ENCODE measurements at places on chromosomes 11 and 22.

GRCh38 chr11:14079011-14079410, 116.5 kb downstream of the SPON1 start:
- peak; percentile 14 for DNase-seq

DNA sequence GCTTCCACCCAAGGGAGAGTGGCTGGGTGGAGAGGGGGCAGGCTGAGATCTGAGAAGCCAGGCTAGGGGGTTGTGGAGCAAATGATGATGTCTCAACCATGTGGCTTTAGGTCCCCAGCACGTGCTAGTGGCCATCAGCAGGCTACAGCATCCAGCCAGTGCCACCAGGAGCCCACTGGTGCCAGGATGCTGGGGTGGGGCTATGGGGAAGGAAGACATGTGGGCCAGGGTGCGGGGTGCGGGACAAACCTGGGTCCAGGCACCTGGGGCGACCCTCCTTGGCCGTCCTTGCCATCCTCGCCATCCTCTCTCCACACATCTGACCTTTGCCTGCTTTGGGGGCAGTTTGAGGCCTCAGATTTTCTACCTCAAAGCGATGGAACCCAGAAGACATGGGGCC, 104.3 kb downstream of the KCNQ1 start:
- no peak for DNase-seq

- no peak for DNase-seq
Measured at GRCh38 chr22:22878801-22879674, 8.6 kb upstream of the IGLL5 start.

DNA sequence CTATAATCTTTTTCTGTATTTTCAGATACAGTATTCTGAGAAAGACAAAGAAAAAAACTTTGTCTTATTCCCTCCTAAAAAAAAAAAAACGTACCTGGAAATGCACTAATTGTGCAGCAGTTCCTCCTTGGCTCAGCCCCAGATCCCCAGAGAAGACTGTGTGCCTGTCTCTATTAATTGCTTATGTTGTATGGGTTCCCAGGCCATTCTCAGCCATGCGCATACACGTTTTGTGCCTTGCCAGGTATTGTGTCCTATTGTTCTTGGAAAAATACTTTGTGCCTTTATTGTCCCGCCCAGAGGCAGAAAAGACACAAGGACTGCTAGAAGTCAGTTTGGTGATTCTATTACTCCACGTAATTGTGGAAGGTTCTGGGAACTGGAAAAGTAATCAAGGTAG, 91.2 kb downstream of the PIWIL4 start:
- no peak for DNase-seq

GRCh38 chr22:46081831-46082210, 68.5 kb upstream of the PPARA start:
- no peak for DNase-seq

DNA sequence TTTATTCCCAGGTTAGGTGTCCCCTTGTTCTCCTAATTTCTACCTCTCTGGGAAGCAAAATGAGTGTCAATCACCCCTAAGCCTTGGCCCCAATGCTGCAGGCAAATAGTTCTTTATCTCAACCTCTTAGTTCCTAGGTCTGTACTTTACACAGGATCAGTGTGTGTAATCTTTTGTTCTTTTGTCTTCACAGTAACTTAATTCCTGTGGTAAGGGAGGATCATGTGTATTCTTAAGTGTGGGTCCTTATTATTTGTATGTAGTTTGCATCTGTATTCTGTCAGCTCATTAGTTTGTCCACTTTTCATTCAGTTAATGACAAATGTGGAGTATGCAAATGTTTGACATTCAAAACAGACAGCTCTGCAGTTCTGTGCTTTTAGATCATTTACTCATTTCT, 166.7 kb downstream of the FAT3 start:
- DNase-seq = no peak

Measured in CD4-positive, alpha-beta T cell treated with Interleukin-21 for 1 hour (primary cell).